Karpas-422 (cell line): ENCODE measurements at places on chromosomes 4 and X. TPM values are rescaled to one million over a fixed set of nuclear protein-coding genes. Genes with fewer than 3 reads are reported as not detected.

DNA sequence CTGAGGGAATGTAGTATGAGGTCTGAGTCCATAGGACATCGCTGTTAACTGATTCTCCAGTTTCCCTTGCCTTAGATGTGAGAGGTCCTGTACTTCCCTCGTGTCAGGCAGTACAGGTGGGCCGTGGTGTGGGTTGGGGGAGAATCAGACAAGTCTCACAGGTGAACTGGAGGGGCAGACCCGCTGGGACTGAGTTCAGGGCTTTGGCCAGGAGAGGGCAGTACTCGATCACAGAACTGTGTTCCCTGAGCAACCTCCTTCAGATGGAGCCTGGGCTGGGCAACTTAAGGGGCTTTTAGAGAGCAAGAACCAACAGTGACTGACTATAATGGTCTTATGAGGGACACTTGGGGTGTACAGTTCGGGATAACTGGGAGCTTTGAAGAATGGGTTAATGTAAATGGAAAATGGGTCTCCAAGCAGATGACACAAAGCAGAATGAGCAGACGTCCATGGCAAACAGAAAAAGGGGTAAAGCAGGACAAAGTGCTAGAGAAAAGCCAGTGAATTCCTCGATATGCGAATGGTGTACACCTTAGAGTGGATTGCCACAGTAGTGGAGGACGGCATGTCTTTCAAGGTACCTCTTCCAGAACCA is 83.6 kb downstream of the CCNG2 start:
- H3K27me3 ChIP-seq, result no peaks in the 10 kb centered on the region
- no peak overlapping the region for H3K27ac ChIP-seq
- H3K36me3 ChIP-seq, result no peaks in the 10 kb centered on the region

GRCh38 chrX:70336767-70337166 is 46.9 kb downstream of the KIF4A start:
- DNase-seq, result no peak
- no peaks in the 10 kb centered on the region for H3K4me1 ChIP-seq
- no peak overlapping the region for H3K4me3 ChIP-seq
- no peak overlapping the region for H3K27ac ChIP-seq

GRCh38 chr4:177596035-177596434 is 153.8 kb upstream of the AGA start:
- H3K27me3 ChIP-seq, result no peaks in the 10 kb centered on the region
- no peak overlapping the region for H3K4me3 ChIP-seq

The SPP1 gene
- total RNA-seq, result not detected in 2 replicates

The F11 gene
- total RNA-seq, result 0.34 TPM in 1 of 2 replicates, not detected in the other

DNA sequence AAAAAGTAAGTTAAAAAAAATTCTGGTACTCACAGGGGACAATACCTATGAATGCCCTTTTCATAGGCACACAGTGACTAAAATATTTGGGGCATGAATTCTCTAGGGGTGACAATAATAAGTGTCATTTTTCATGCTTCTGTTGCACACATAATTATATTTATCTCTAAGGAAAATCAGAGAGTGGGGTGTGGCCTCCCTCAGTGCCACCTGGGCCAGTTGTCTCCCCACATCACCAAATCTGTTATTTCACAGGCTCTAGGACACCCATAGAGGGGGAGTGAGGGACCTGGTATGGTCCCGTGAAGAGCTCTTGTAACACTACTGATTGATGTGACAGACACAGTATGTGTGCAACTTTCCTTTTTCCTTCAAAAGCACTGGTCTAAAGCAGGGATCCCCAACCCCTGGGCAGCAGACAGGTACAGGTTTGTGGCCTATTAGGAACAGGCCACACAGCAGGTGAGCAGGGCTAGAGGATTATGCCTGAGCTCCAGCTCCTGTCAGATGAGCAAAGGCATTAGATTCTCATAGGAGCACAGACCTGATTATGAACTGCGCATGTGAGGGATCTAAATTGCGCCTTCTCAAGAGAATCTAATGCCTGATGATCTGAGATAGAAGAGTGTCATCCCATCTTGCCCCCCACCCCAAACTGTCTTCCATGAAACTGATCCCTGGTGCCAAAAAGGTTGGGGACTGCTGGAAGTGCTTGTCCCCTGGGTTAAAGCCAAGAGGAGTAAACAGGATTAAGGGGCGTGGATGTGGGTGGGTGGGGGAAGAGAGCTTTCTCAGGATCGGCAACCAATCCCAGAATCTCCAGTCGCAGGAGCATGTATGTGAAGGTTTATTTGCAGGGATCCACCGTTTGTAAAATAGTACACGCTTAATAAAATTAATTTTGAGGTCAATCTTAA is 856 bp downstream of the SLC9B1 start:
- DNase-seq, result peak; percentile 63
- no peaks in the 10 kb centered on the region for H3K27me3 ChIP-seq
- H3K4me1 ChIP-seq, result peaks cover 31% of the 10 kb centered on the region
- no peaks in the 10 kb centered on the region for H3K36me3 ChIP-seq
- H3K27ac ChIP-seq, result peak overlapping the region; percentile 64

The GLRA3 gene
- not detected in 2 replicates for total RNA-seq

- H3K4me3 ChIP-seq, result no peak overlapping the region
- H3K27me3 ChIP-seq, result no peaks in the 10 kb centered on the region
- peaks cover 25% of the 10 kb centered on the region; the same call in 1 of the 2 replicates for H3K36me3 ChIP-seq
- peaks cover 16% of the 10 kb centered on the region for H3K4me1 ChIP-seq
- DNase-seq, result no peak
- H3K27ac ChIP-seq, result no peak overlapping the region
Observed at GRCh38 chr4:55980725-55981124, 32.0 kb downstream of the CEP135 start.

The NAP1L3 gene
- total RNA-seq, result not detected in 2 replicates

The C4orf54 gene
- 3.4 and 4.7 TPM in 2 replicates for total RNA-seq
